CD4-positive, alpha-beta memory T cell (primary cell): ENCODE measurements at places on chromosomes 16 and 17.

GRCh38 chr16:57192720-57193486 lies 6.8 kb downstream of the RSPRY1 start:
- DNase-seq: no peak

DNA sequence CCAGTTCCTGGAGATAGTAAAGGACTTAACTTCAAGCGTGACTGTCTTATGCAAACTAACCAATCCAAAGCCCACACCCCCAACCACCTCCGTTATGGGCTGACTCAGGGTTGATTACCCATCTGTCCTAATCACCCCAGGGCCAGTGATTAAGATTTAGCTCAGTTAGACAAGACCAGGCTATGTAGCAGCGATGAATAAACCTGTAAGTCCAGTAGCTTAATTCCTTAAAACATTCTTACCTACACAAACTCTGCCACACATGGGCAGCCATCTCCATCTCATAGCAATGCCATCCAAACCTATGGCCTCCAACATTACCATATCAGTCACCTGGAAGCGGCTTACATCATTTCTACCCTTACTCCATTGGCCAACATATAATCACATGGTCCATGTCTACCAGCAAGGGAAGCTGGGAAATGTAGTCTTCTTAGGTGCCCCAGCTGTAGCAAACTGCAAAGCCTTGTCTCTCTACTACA lies 266.7 kb downstream of the SHISA9 start:
- no peak for DNase-seq

- no peak for DNase-seq
These were observed 5.5 kb upstream of the ERAL1 start for GRCh38 chr17:28849281-28849680.

DNA sequence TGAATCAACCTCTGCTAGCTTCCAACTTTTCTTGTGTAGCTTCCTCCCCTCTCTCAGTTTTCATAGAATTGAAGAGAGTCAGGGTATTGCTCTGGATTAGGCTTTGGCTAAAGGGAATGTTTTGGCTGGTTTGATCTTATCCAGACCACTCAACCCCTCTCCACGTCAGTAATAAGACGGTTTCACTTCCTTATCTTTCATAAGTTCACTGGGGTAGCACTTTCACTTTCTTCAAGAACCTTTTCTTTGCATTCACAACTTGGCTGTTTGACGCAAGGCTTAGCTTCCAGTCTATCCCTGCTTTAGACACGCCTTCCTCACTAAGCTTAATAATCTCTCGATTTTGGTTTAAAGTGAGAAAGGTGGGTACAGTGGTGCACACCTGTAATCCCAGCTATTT lies 29.7 kb upstream of the OR1A2 start:
- no peak for DNase-seq

- no peak for DNase-seq
These were observed 3.9 kb upstream of the SOX9 start for GRCh38 chr17:72116661-72117521.

DNA sequence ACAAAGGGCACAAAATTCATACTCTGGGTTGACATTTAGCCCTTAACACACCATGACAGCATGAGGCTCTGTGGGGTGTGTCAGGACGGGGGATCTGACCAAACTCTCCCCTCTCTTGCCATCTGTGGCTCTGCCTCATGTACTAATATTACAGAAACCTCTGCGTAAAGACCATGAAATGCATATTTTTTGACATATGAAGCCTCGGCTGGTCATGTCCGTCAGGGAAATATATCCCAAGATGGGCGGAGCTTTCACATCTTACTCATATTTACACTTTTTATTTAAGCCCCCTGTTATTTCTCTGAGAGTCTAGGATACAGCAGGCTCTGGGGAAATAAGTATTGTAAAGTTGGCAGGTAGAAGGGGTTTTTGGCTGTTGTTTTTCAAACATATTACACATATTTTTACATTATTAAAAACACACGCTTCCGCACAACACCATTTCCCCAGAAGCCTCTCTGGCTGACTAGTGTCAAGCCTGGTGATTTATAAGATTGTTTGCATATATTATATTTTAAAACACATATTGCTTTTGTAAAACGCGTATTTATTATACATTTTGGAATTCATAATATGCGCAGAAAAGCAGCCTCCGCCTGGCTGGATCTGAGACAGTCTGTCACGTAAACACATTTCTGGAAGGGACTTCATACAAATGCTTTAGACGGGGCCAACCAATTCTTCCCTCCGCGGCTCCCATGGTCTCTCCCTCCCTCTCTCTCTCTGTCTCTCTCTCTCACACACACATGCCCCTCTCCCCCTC lies 237.7 kb upstream of the ZFHX3 start:
- no peak for DNase-seq

DNA sequence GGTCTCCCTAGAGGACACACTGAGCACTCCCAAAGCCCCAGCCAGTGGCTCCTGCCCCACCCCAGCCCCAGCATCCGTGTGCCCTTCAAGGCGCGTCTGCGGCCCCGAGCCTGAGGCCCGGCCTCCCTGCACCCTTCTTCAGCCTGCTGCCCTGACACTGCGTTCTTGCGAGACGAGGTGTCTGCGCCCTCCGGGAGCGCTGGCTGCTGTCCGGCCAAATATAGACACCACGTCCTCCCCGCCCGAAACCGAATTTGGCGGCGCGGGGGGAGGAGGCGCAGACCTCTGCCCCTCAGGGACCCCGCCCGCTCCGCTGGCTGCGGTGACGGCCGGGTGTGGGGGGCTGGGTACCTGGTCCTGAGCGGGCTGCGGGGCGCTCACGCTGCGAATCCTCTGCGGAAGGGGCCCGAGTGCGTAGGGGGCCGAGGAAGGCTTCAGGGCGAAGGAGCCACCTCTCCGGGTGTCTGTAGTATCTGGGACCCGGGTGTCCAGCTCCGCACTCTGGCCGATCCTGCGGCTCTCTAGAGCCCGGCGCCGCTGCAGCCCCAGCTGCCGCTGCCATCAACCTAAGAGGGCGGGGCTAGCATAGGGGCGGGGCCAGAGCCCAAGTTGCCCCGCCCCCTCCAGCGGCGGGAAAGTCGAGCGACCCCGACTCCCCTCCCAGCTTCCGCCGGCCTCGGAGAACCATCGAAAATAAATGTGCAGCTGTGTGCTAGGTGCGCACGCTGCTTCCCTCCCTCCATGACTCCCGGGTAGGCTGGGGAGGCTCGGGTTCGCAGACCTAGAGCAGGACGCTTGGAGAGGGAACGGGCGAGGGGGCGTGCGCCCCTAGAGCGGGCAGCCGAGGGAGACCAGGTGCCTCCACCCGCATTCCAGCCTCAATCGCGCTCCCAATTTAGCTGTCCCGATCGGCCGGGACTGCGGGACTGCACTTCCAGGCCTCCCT lies at the start of gene CORO6:
Gene CORO6 (minus strand): TSS at position 576 of the 946 bp plus-strand sequence. CDS start 1,491 bp downstream, outside the sequence.
- DNase-seq: peak; percentile 57

- no peak for DNase-seq
These were observed 95.4 kb downstream of the PRKCB start for GRCh38 chr16:23931199-23931598.

GRCh38 chr16:72172105-72173034 lies at the start of gene PMFBP1:
Gene PMFBP1 (minus strand): TSS chr16:72172155. CDS start chr16:72171208, 947 bp downstream.
- peak; percentile 6 for DNase-seq

GRCh38 chr17:68961214-68961882 lies 6.2 kb upstream of the ABCA8 start:
- no peak for DNase-seq

DNA sequence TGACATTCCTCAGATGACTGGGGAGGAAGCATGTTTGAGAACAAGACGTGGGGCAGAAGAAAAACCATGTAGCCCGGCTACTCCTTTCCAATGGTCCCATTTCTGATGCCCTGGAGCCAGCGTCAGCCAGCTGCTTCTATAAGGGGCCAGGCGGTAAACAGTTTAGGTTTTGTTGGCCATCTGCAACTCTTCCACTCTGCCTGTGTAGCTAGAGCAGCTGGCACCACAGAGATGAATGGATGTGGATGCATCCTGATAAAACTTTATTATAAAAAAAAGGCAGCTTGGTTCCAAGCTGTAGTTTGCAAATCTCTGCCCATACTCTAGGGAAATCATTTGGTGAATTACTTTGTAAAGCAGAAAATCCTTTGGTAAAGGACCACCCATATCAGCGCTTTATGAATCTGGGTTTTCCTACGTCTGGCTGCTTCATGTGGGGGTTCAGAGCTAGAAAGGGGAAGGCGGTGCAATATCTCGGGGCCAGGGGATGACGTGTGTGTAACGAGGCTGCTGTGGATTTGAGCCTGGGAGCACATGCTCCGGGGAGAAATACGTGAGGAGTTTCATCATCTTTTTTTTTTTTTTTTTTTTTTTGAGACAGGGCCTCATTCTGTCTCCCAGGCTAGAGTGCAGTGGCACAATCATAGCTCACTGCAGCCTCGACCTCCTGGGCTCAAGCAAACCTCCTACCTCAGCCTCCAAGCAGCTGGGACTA lies 3.4 kb upstream of the SRL start:
- no peak for DNase-seq

DNA sequence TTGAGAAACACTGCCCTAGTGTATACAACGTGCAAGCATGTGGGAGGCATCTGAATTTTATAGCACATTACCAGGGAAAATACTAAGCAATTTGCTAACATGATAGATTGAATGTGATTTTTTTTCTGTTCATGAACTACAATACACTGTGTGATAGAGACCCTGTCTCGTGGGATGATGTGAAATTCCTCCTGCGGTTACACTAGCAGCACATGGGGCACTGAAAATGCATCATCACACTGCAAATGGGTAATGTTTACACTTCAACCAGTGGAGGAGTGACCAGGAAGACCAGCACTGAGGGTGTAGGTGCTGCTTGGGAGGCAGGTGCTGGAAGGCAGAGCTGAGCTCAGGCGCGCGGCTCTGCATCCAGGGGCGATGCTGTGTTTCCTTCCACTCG lies 28.8 kb downstream of the ORC6 start:
- DNase-seq: no peak

DNA sequence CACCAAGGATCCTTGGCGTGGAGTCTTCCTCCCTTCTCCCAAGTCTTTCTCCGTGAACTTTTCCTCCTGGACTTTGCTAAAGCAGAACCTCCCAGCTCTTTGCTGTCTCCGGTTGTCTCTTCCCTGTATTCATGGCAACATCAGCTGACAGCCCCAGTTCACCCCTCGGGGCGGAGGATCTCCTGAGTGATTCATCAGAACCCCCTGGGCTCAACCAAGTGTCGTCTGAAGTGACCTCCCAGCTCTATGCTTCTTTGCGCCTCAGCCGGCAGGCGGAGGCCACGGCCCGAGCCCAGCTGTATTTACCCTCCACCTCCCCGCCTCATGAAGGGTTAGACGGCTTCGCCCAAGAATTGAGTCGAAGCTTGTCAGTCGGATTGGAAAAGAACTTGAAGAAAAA lies 943 bp downstream of the CNTROB start:
- peak; percentile 11 for DNase-seq

DNA sequence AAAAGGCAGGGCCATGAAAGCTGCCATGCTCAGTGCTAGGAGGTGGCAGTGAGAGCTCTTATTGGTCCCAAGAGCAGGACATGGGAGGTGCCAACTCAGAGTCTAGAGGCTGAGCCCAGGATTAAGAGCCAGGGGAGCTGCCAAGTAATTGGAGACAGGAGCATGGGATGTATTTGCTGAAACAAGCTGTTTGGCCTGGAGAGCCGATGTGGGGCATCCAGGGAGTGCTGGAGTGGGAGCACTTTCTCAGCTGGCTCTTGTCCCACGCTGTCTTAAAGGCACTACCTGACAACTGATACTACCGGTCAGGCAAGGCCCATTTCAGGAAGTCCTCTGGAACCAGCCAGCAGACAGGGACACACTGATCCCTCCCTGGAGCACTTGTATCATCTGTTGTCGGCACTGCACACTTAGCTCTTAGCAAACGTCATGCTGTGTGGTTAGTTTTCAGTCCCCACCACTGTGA lies 19.3 kb downstream of the ANKFN1 start:
- no peak for DNase-seq

DNA sequence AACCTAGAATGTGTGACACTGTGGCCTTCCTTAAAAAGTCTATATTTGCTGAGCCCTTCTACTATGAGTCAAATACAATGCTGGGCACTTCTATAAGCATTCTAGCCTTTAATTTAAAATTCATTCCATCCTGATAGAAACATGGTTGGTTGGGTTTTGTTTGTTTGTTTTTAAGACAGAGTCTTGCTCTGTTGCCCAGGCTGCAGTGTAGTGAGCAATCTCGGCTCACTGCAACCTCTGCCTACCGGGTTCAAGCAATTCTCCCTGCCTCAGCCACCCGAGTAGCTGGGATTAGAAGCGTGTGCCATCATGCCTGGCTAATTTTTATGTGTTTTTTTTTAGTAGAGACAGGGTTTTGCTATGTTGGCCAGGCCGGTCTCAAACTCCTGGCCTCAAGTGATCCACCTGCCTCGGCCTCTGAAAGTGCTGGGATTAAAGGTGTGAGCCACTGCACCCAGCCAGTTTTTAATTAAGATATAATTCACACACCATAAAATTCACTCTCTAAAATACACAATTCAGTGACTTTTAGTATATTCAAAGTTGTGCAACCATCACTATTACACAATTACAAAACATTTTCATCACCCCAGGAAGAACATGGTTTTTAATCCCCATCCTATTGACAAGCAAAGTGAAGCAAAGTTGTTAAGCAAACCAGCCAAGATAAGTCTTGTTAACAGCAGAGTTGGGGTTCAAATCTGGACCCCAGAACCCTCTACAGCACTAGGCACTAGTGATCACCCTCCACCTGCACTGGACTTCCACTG lies 42.8 kb downstream of the CMTM4 start:
- no peak for DNase-seq

DNA sequence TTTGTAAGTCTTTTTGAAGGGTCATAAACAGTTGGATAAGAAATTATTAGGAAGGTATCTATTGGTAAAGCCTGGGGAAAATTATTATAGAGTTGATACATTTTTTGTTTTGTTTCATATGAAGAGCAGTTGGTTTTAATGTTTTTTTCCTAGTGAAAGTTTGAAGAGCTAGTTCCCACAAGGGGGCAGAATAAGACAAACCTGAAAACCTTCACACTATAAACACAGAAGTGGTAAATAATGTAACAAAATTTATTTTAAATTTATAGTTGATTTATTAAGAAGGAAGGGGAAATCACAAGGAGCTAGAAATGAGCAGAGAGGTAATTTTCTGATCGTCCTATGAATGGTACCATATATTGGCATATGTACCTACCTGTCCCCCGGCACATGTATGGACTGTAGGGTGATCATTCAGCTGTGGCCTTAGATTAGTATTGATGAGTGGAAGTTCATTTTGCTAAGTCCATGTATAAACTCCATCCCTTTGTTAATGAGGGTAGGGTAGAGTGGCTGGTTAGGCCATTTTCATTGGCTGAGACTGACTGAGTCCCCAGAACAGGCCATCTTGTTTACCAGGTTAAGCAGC lies 116.3 kb downstream of the TANC2 start:
- DNase-seq: no peak

- DNase-seq: no peak
These were observed 19.0 kb downstream of the AXIN1 start for GRCh38 chr16:333406-334094.

DNA sequence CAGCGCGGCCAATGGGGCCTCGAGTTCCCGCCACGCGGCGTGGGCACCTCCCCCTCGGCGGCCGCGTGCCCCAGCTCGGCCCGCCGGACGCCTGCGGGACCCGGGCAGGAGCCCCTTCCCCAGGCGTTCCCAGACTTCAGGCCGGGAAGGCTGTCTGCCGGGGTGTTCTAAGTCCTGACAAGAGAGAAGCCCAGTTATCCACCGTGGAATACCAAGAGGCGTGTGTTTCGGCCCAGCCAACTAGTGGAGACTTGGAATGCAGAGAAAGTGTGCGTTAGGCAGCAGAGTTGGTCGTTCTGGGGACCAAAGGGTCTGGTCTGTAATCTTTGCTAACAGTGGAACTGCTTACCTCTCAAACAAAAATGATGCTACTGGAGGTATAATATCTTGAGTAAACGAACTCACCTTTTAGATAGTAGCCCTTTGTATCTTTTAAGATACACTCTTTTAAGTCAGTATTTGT lies 251 bp upstream of the HSF5 start:
- no peak for DNase-seq
